Stimulated activated CD8-positive, alpha-beta memory T cell treated with anti-CD3 and anti-CD28 coated beads, Interleukin-4, amount 100 ng/mL, for 1 hour (primary cell): ENCODE measurements at places on chromosomes 7 and 10.

DNA sequence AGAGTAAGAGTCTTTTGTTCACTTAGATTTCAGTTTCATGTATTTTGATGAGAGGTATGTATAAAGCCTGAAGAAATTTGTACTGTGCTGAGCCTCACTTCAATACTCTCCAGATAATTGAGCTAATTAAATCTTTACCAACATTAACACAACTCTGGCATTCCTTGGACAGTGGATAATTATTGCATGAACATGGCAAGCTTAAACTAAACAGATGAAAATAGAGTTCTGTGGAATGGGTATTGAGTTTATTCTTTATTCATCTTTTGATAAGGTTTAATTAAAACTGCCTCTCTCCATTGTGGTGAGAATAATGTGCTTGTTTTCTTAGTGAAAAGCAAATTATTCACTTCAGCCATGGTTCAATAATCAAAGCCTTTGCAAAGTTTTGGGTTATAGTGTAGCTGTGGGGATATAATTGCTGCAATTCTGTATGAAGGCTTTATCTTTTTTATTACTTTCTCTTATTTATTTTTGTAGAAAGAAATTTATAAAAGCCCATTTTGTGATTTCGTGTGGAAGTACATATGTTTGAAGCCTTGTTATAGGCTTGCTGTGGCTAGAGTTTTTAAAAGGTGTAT lies 126.4 kb upstream of the FZD1 start:
- no peak for DNase-seq

DNA sequence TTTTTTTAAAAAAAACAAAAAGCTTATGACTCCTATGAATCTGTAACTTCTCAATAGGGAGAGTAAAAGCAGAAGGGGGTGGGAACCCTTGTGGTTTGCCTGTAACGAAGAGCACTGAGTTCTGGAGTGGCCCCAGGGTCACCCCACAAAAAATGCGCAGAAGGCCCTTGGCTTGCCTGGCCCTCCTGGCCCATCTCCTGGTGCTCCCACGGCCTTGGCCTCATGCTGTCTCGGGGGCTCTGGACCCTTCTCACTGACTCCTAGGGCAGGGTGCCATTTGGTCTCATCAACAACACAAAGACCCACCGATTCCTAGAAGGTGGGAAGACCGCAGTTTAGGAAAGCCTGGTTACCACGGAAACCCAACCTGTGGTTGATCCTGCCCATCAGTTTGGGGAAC lies 40.8 kb downstream of the ZNF467 start:
- no peak for DNase-seq

GRCh38 chr10:3060481-3060889 lies 6.9 kb upstream of the PFKP start:
- DNase-seq: no peak

GRCh38 chr10:118315629-118316028 lies 26.5 kb downstream of the FAM204A start:
- DNase-seq: no peak

DNA sequence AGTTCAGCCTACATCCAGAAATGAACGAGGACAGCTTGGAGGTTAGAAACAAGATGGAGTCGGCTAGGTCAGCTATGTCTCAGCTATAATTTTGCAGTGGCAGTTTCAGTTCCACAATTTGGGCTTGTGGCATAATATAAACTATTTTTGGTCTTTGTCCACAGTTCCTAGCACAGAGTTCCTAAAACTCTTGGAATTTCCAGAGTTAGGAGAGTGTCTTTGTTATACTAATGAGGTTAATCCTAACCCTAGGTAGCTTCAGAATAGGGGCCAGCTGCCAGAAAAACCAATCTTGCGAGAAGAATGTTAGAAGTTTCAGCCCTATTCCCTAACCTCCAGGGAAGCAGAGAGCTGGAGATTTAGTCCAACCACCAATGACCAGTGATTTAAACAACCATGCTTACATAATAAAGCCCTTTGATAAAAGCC lies 131.9 kb downstream of the AKR1D1 start:
- no peak for DNase-seq

DNA sequence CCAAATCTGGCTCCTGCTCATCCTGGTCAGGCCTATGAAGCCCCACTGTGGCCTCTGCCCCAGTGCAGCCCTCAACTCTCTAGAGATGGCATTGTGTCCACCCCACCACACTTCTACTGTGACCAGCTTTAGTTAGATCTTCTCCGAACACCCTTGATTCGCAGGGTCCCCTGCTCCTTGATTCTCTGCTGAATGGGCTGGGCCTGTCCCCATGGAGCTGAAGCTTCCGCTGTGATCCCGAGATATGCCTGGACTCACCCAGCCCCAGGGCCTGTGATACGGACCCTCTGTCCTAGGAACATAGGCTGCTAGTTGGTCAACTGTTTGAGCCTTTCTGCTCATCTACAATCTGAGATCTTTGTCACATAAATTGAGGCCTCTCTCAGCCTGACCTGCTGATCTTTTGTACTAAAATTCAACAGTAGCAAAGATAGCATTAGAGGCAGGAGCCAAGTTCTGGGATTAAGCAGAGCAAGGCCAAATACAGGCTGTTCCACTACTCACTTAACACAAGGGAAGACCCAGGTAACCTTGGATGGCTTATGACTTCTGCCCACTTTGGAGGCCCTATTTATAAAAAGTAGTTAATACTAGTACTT lies 6.5 kb upstream of the PPIF start:
- no peak for DNase-seq

- no peak for DNase-seq
Measured at GRCh38 chr7:157403646-157404401, 67.0 kb downstream of the DNAJB6 start.
